Left lobe of liver (tissue), 2 donors: ENCODE measurements at places on chromosomes 7 and 10. TPM values are rescaled to one million over a fixed set of nuclear protein-coding genes. Genes with fewer than 3 reads are reported as not detected.

ADAMTS14 gene
- total RNA-seq, result 0.15 TPM

TIAL1 gene
- 39.3 TPM for total RNA-seq

HOXA10 gene
- 0.10 TPM for total RNA-seq

SCIN gene
- 0.30 TPM for total RNA-seq

DENND2A gene
- 2.5 TPM for total RNA-seq

PON1 gene
- 465 TPM for total RNA-seq

ATG9B gene
- not detected for total RNA-seq

MMRN2 gene
- 9.6 TPM for total RNA-seq

SAMD9L gene
- 1.1 TPM for total RNA-seq

VIPR2 gene
- 0.28 TPM for total RNA-seq

RGS10 gene
- total RNA-seq, result 1.3 TPM

MEST gene
- 44.4 TPM for total RNA-seq

GPR22 gene
- not detected for total RNA-seq

DNAJC2 gene
- 8.5 TPM for total RNA-seq

INSYN2A gene
- not detected for total RNA-seq

TMEM176A gene
- total RNA-seq, result 449 TPM

LRRC18 gene
- total RNA-seq, result not detected

FKBP9 gene
- 32.8 TPM for total RNA-seq

GCC1 gene
- total RNA-seq, result 10.2 TPM

NOBOX gene
- total RNA-seq, result not detected

DEPP1 gene
- 6.8 TPM for total RNA-seq

AOAH gene
- total RNA-seq, result 3.3 TPM

CLCN1 gene
- total RNA-seq, result not detected

CDH23 gene
- total RNA-seq, result 20.9 TPM

DRGX gene
- total RNA-seq, result not detected

ACTR3C gene
- total RNA-seq, result 27.6 TPM

TCERG1L gene
- 0.08 TPM for total RNA-seq

CACNB2 gene
- 1.6 TPM for total RNA-seq

STAG3 gene
- 3.1 TPM for total RNA-seq

PHKG1 gene
- total RNA-seq, result 0.78 TPM

CXCL12 gene
- total RNA-seq, result 50.3 TPM

PTPRE gene
- 1.6 TPM for total RNA-seq

FAM204A gene
- 18.2 TPM for total RNA-seq

CCDC146 gene
- total RNA-seq, result 2.6 TPM

DNA2 gene
- 3.5 TPM for total RNA-seq

NME8 gene
- total RNA-seq, result not detected

AKR1E2 gene
- 1.3 TPM for total RNA-seq

OR2A5 gene
- total RNA-seq, result not detected

OGDHL gene
- total RNA-seq, result 88.9 TPM

PPP1R9A gene
- total RNA-seq, result 1.2 TPM

LIPM gene
- not detected for total RNA-seq

AQP1 gene
- total RNA-seq, result 16.6 TPM

CASTOR2 gene
- 2.4 TPM for total RNA-seq

CALD1 gene
- total RNA-seq, result 145 TPM

CELF2 gene
- 2.6 TPM for total RNA-seq

TRIM74 gene
- 0.78 TPM for total RNA-seq

TBATA gene
- total RNA-seq, result not detected

OR6B1 gene
- not detected for total RNA-seq

KAZALD1 gene
- total RNA-seq, result 0.78 TPM

PLEKHS1 gene
- not detected for total RNA-seq

SLC16A12 gene
- total RNA-seq, result 0.38 TPM

ELN gene
- total RNA-seq, result 8.1 TPM
